A549 treated with CpdA at 1 μM for 4 hours (cell line): ENCODE measurements at places on chromosomes 4 and X. TPM values are rescaled to one million over a fixed set of nuclear protein-coding genes. Genes with fewer than 3 reads are reported as not detected.

Gene MAGEA10
- 0.02 TPM in 1 of 5 replicates, not detected in the others for total RNA-seq

Gene XPNPEP2
- total RNA-seq, result not detected in 5 replicates

Gene NEIL3
- 13.7 to 16.3 TPM (median 15.4 TPM) in 5 replicates for total RNA-seq

Gene SCML2
- total RNA-seq, result 7.3 to 10.2 TPM (median 8.9 TPM) in 5 replicates

Gene SPANXB1
- 2.7 to 4.0 TPM (median 3.2 TPM) in 5 replicates for total RNA-seq

Gene EMD
- 114 to 166 TPM (median 150 TPM) in 5 replicates for total RNA-seq

Gene REPS2
- 0.42 to 0.87 TPM (median 0.79 TPM) in 5 replicates for total RNA-seq

Gene TMSB15C
- 0.13 to 0.34 TPM (median 0.26 TPM) in 5 replicates for total RNA-seq

Gene WDR44
- total RNA-seq, result 10.3 to 16.0 TPM (median 12.3 TPM) in 5 replicates

Gene LRBA
- total RNA-seq, result 6.1 to 9.7 TPM (median 7.5 TPM) in 5 replicates

Gene FRG2
- 0.02 to 0.08 TPM in 2 of 5 replicates, not detected in the others for total RNA-seq

Gene HS3ST1
- 0.12 to 1.1 TPM (median 0.16 TPM) in 5 replicates for total RNA-seq

Gene MAGIX
- 2.7 to 3.7 TPM (median 3.1 TPM) in 5 replicates for total RNA-seq

Gene CXCL11
- 0.23 to 0.42 TPM (median 0.29 TPM) in 5 replicates for total RNA-seq

Gene DCAF8L2
- total RNA-seq, result not detected in 5 replicates

Gene TCEANC
- total RNA-seq, result 0.63 to 0.82 TPM (median 0.80 TPM) in 5 replicates
